NCI-H2081 treated with DMSO at 0.1 percent for 48 hours (cell line): ENCODE measurements at places on chromosomes 2 and 18.

GRCh38 chr2:225117051-225117716 is 74.9 kb upstream of the DOCK10 start:
- DNase-seq: no peak

DNA sequence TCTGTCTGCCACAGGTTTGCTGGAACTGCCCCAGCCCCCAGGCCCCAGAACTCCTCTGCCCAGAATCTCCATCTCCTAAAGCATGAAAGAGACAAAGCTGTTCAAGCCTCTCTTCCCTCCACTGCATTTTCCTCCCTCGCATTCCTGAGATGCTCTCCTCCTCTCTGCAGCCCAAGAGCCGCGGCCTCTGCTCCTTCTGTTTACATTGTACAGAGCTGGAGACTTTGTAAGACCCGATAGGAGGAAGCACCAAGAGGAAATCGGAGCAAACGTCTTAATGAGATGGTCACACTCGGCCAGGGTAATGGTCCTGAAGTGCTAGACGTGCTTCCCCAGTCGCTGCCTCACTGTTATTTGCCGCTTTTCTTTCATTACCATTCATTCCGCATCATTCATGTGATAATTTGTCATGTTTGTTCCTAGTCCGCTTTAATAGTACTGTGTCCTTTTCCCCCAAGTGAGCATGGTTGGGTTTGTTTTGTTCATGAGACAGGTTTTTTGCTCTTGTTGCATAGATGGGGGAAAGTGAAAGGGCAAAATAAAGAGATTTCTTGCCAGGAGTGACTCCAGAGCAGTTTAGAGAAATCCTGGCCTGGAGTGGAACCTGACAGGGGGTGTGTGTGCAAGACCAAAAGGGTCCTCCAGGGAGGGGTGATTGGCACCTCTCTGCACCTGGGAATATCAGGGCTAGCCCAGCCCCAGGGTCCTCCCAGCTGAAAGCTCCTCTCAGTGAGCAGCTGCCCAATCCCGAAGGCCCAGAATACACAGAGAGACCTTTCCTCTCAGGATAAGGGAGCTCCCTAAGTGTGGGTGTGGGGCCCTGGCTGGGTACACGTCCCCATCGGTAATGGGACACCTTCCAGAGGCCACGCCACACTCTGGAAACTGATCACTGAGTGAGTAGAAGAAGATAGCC is 44.9 kb upstream of the ID2 start:
- DNase-seq: no peak

DNA sequence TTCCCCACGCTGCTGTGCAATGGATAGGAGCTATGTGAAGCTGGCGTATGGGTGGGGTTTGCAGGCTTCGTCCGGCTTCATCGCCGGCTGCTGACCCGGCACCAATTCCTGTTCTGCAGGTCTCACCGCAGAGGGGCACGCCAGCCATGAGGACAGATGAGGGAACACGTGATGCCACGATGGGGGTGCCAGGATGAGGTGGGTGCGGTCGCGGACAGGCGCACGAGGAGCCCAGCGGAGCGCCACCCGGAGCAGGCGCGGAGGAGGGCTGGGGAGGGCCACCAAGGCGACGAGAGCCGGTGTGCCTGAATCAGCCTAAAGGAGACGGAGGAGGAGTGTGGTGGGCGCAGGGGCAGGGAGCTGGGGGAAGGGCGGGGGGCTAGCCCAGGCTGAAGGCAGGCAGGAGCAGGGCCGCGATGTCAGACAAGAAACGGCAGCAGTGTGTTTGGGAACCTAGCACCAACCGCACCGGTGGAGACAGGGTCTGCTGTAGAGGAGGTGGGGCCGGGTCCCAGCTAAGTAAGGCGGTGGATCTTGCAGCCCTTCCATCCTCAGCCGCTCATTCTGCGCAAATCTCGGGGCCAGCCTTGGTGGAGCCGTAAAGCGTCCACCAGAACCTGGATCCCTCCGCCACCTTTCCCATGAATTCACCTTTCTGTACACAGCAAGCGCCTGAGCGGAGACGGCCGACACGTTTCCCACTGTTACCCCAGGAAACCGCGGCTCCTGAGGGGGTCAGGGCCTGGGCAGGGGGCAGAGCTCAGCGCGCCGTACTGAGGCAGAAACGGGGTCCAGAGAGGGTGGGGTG is 17.0 kb upstream of the CD8A start:
- no peak for DNase-seq

- DNase-seq: no peak
Measured at GRCh38 chr2:219514196-219514761, at the start of gene ASIC4. ASIC4 (plus strand) TSS chr2:219514482; CDS start chr2:219514725, 243 bp downstream.

DNA sequence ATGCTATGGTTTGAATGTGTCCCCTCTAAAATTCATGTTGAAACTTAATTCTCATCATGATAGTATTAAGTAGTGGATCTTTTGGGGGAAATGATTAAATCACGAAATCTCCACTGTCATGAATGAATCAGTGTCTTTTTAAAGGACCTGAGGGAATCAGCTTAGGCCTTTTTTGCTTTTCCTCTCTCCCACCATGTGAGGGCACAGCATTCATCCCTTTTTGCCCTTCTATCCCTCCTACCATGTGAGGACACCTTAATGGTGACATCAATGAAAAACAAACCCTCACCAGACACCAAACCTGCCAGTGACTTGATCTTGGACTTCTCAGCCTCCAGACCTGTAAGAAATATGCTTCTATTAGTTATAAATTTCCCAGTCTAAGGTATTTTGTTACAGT is 247.1 kb upstream of the UBE2E3 start:
- no peak for DNase-seq

GRCh38 chr18:31791817-31792579 is 31.3 kb upstream of the SLC25A52 start:
- DNase-seq: no peak

DNA sequence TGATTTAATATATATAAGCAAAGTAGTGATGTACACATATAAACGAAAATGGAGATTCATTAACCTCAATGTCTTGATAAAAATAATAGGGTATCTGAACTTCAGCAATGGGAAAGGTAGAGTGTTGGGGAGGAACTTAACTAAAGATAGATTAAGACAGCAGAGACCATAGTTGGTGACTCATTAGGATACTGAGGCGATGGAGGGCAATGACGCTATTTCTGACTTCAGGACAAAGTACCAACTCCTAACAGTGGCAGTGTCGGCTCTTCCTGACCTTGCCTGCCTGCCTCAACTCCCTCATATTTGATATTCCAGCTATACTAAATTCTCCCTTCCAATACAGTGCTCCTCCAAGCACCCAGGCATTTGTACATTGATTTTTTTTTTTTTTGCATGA is 98.6 kb downstream of the CDH2 start:
- no peak for DNase-seq

GRCh38 chr2:23058435-23058834 is 326.5 kb upstream of the KLHL29 start:
- DNase-seq: no peak

- no peak for DNase-seq
Measured at GRCh38 chr2:86054535-86055082, 51.1 kb downstream of the POLR1A start.

DNA sequence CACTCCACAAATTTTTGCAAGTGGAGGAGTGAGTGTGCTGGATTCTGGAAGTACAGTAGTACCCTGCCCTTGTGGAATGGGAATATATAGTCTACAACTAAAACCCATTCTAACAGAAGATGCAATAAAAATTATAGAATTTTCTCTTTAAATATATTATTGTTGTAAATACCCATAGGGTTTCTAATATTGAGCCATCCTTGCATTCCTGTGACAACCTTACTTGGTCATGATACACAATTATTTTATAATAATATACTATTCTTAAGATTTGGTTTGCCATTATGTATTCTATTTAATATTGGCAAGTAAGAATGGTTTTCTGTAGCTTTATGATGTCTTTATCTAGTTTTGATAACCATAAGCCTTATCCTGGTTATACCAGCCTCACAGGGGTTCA is 52.2 kb downstream of the EML6 start:
- no peak for DNase-seq

DNA sequence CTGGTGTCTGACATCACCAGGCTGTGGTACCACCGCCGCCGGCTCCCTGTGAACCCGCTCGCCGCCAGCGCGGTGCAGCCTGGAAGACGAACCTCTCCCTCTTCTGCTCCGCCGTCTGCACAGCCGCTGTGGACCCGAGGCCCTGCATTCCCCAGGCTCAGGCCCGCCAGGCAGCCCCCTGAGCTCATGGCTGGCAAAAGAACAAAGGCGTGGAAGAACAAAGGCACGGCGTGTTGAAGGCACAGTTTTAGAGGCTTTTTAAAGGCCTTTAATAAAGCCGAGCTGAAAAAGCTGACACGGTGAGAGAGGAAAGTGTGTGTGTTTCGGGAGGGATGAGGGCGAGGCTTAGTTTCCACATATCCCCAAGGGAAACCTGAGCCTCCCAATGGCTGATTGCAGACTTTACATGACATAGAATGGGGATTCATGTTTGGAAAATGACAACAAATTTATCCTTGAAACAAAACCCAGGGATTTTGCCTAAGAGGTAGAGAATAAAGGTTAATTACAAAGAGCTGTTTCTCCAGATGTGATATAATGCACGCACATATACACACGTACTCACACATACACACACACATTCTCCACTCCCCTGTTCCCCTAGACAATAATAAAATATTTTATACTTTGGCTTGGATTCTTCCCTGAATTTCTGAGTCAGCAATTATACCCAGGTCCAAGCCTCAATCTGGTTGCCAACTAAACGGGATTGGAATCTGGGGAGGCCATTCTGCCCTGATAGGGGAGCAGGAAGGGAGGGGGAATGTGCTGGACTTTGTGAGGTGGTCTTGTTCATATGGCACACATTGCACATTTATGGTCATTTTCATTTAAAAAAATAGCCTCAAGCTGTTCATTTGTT is 39.7 kb downstream of the RFX8 start:
- DNase-seq: no peak

GRCh38 chr18:75624869-75625268 is 197.4 kb upstream of the SMIM21 start:
- no peak for DNase-seq

GRCh38 chr2:99336804-99337112 is 431 bp upstream of the EIF5B start:
- DNase-seq: no peak

DNA sequence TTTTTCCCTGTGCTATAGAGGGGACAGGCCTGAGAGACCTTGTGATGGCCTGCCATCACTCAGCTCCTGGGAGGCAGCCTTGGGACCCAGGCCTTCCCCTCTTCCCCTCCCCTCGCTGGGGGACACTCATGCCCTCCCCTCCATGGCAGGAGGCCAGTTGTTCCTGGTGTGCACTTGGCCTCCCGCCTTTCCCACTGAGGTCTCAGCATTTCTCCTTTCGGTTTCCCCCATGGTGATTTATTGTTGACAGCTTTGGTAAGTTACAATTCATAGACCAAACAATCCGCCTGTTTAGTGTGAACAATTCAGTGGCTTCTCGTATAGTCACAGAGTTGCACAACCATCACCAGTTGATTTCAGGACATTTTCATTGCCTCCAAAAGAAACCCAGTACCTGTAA is 10.2 kb upstream of the CNDP1 start:
- DNase-seq: no peak

GRCh38 chr2:109304242-109304641 is 175.2 kb downstream of the SH3RF3 start:
- DNase-seq: no peak

DNA sequence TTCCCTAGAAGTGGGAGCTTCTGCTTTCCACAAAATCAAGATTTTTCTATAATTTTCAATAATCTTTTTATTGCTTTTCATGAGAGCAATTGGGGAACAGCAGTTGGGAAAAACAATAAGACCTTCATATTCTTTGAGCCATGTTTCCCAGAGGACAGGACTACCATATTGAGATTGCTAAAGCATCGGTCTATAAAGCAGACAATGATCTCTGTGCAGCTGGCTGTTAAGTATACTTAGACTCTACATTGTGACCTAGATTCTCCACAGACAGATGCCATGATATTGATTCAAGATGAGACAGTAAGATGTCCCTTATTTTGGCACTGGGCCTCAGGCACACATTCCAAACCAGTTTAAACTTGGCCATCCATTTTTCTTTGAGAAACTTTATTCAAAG is 1178.7 kb downstream of the SUCLG1 start:
- DNase-seq: no peak

DNA sequence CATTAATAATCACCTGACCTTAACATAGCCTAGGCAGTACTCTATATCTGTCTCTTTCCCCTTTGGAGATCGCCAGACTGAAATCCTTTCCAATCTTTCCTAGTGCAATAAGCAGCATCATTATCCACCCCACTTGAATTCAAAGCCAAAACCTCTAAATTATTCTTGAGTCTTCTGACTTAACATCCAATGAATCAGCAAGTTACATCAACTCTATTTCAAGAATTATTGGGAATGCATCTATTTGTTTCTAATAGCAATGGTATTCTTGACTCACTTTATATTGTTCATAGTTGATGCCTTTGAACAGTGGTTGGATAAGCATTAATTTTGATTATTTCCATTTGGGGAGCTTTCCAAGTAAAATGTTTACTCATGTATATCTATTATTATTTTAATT is 144.8 kb downstream of the ZNF804A start:
- DNase-seq: no peak

- no peak for DNase-seq
Measured at GRCh38 chr2:25310709-25310964, 31.1 kb downstream of the DNMT3A start.
